ENCODE measurements at places on chromosomes 4 and X.

DNA sequence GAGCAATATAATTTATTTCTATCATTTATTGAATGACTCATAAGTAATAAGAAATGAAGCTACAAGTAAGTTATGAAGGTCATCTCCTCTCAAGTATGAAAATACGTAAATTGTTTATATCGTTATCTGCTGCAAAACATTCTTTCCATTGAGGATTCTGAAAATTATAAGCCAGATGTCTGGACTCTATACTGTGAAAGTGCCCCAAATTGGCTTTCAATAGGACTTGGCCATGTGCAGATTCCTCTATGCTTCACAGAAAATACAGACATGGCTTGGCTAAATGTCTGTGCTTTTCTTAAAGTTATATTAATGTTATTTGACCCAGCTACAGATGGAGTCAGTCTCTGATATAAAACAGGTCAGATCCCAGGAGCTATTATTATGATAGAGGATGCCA, 2109.9 kb upstream of the AGA start:
- DNase-seq, result no peak

DNA sequence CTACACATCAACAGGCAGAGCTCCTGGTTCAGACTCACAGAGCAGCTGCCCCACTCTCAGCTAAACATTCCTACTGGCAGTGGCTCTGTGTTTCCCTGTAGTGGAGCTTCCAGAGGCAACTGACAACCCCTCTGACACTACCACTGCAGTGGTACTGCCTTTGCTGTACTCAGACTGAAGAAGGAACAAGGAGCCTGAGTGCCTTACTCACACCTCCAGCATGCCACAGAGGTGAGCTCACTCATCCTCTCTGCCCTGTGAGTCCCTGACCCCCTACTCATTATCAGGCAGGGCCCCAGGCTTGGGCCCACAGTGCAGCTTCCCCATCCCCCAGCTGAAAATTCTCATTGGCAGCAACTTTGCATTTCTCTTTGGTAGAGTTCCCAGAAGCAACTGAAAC, 240.5 kb upstream of the POF1B start:
- DNase-seq, result no peak

DNA sequence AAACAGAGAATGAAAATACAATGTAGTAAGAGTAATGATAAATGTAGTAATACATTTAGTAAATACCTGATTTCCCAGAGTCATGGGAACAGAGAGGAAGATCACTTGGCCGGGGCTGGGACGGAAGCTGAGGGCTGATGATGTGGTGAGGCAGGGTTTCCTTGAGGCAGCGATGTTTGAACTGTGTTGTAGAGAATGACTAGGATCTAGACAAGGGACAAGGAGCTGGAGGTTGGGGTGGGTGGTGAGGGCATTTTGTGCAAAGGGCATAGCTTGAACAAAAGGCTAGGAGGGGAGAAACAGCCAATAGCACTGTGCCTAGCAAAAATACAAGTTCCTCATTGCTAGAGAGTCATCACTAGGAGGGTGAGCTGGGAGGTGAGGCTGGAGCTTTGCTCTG, 64.3 kb upstream of the RAPGEF2 start:
- no peak for DNase-seq

DNA sequence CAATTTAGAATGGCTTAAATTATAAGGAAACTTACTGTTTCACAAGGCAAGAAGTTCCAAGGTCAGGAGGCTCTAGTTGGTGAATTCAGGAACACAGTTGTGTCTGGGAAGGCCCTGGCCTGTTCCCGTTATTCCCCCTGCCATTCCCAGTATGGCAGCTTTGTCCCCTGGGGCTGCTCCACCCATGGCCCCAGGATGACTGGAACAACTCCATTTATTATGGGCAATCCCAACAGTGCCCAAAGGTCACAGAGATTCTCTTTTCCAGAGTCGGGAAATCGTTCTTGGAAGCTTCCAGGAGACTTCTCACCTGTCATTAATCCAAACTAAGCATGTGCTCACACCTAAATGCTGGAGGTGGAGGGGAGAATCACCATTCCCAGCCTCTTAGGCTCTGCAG, 2.8 kb upstream of the PRKG2 start:
- no peak for DNase-seq

DNA sequence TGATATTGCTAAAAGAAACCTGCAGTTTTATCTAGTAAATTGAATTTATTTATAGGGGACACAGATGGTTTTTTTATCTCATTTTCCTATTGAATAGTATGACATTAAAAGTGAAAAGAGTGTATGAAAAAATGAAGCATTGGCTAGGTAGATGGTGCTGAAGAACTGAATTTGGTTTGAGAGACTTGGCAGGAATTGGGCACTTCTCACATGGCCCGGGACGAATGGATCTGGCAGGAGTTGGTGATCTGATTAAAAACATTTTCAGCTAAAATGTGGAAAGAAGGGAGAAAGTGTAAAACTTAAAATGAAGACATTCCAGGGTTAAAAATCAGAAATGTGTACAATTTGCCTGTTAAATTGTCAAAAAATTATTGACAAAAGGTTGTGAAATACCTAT, 1088.5 kb upstream of the PABPC4L start:
- DNase-seq, result no peak

DNA sequence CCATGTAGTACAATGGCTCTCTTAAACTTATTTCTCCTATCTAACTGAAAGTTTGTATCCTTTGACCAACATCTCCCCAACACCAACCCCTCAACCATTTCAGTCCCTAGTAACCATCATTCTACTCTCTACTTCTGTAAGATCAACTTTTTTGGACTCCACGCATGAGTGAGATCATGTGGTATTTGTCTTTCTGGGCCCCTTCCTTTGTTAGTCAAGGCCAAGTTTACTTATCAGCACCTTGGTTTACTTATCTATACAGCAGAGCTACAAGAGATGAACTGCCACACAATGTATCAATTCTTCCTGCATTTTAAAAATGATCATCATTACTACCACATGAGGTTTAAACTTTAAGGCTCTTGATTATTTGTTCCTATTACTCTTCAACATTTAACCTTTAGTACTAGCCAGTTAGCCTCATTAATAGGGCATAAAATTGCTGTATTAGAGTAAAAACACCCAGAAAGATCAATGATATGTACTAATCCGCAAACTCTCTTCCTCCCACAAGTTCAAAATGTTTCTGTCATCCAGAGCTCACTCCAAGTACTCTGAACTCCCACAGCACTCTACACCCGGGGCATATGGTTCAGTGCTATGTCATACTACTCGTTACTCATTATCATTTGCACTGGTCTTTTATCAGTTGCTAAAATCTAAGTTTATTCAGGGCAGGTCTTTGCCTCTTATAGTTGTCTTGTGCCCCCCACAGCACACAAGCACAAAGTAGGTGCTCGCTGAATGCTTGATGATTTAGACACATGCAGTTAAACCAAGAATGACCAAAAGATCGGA, 145.7 kb upstream of the ADAMTS3 start:
- no peak for DNase-seq

DNA sequence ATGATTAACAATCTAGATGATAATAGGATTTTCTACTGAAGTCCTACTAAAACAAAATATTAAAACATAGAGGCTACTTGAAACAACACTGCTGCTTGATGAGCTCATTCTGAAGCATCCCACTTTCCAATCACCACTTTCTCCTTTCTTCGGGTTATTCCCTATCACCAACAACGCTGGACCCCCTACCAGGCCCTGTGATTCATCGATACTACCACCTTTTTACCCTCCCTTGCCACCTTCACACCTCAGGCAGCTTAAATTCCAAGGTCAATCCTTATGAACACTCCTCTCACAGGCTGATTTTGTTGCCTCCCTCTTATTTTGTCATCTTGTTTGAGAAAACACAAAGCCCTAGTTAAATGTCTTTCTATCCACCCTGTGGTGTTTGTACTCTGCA, 102.6 kb downstream of the IQCM start:
- DNase-seq, result no peak

DNA sequence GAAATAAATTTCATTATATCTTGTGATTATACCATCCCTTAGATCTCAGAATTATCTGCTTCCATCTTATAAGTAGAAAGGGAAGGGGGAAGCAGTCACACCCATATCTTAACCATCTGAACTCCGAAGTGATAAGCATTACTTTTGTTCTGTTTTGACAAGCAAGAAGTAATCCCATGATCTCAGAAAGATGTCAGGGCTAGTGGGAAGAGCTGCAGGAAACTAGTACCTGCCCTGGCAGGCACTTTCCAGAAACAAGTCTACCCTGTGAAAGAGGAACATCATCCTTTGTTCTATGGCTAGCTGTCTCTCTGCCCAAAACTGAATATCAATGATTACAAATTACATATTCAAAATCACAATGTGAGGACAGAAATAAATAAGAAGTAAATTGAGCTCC, 244.4 kb downstream of the SPOCK3 start:
- DNase-seq, result no peak
